B cell (primary cell): ENCODE measurements at places on chromosomes 6 and 20.

DNA sequence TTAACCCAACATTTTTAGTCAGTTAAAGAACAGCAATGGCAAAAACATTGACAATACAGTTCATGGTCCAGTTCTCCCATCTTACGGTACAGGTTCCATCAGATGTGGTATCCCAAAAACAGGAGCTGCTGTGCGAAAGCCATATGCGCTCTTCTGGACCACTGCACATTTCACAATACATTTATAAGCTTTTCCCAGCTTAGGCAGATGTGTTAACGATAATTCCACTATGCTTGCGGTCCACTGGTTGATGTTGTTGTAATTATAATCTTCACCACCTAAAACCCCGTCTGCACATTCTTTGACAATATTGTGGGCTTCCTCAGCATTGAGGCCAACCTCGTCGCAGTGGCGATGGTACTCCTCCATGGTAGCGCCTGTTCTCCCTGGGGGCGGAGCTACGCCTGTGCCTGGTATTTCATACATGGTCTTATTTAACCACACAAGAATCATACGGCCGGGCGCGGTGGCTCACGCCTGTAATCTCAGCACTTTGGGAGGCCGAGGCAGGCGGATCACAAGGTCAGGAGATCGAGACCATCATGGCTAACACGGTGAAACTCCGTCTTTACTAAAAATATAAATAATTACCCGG lies 52.0 kb downstream of the BFSP1 start:
- no peaks in the 10 kb centered on the region for H3K36me3 ChIP-seq
- no peak overlapping the region for H3K27ac ChIP-seq
- H3K4me3 ChIP-seq, result no peak overlapping the region
- no peak for DNase-seq
- H3K4me1 ChIP-seq, result no peaks in the 10 kb centered on the region

- H3K4me1 ChIP-seq, result peaks cover 7% of the 10 kb centered on the region
- no peaks in the 10 kb centered on the region for H3K27me3 ChIP-seq
- no peak overlapping the region for H3K4me3 ChIP-seq
- H3K27ac ChIP-seq, result peak overlapping the region; percentile 43
- peaks cover 44% of the 10 kb centered on the region for H3K36me3 ChIP-seq
Observed at GRCh38 chr6:111559188-111560097, 46.2 kb downstream of the TRAF3IP2 start.

- no peaks in the 10 kb centered on the region for H3K4me1 ChIP-seq
- peaks cover 22% of the 10 kb centered on the region for H3K36me3 ChIP-seq
- DNase-seq, result no peak
- no peak overlapping the region for H3K27ac ChIP-seq
- H3K27me3 ChIP-seq, result no peaks in the 10 kb centered on the region
- no peak overlapping the region for H3K4me3 ChIP-seq
Observed at GRCh38 chr6:88804701-88805100, 158.7 kb downstream of the RNGTT start.

GRCh38 chr20:2799688-2800520 lies 523 bp downstream of the CPXM1 start:
- peak overlapping the region; percentile 47 for H3K4me3 ChIP-seq
- H3K4me1 ChIP-seq, result peaks cover 22% of the 10 kb centered on the region
- no peaks in the 10 kb centered on the region for H3K36me3 ChIP-seq
- H3K27me3 ChIP-seq, result peaks cover 20% of the 10 kb centered on the region
- DNase-seq, result no peak

DNA sequence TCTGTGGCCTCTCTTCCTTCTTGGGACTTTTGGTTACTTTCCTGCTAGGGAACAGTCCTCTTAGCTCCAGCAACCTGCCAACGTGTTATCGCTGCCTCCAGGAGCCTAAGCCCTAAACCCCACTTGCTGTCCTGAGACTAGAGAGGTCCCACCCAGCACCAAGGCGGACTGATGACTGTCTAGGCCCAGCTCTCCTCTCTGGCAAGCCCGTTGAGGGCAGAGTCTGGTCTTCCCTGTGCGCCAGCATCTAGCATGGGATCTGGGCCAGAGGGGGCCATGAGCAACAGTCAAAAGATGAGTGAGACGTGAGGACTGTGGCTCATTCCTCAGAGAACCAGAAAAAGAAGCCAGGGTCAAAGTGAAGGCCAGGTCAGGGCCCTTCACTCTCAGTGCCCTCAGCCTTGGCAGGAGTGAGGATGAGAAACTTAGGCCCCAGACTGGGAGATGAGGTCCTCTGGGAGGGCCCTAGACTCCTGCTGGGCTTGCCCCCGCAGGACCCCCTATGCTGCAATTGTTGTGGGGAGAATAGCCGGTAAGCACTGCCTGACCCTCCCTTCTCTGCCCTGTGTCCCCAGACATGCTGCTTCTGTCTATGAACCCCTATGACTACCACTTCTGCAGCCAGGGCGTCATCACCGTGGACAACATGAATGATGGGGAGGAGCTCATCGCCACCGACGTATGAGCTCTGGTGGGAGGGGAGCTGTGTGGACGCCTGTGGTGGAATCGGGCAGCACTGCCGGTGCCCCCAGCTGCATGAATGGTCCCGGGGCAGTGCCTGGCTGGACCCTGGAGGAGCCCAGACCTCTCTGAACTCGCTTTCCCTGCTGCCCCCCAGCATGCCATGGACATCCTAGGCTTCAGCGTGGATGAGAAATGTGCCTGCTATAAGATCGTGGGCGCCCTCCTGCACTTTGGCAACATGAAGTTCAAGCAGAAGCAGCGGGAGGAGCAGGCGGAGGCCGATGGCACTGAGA lies 30.9 kb downstream of the MYH7B start:
- no peak overlapping the region for H3K27ac ChIP-seq
- DNase-seq, result no peak

GRCh38 chr6:2730353-2731107 lies 20.2 kb downstream of the MYLK4 start:
- peaks cover 16% of the 10 kb centered on the region for H3K4me1 ChIP-seq
- no peaks in the 10 kb centered on the region for H3K27me3 ChIP-seq
- DNase-seq, result no peak
- H3K27ac ChIP-seq, result no peak overlapping the region
- H3K4me3 ChIP-seq, result no peak overlapping the region

GRCh38 chr20:59159493-59160376 lies 3.9 kb upstream of the ZNF831 start:
- H3K27ac ChIP-seq, result no peak overlapping the region
- H3K4me3 ChIP-seq, result peak overlapping the region; percentile 19
- H3K4me1 ChIP-seq, result peaks cover 53% of the 10 kb centered on the region
- H3K27me3 ChIP-seq, result no peaks in the 10 kb centered on the region
- H3K36me3 ChIP-seq, result no peaks in the 10 kb centered on the region
- peak; percentile 57 for DNase-seq

- DNase-seq, result no peak
- no peaks in the 10 kb centered on the region for H3K27me3 ChIP-seq
- H3K36me3 ChIP-seq, result no peaks in the 10 kb centered on the region
- no peak overlapping the region for H3K4me3 ChIP-seq
- H3K4me1 ChIP-seq, result peaks cover 14% of the 10 kb centered on the region
Observed at GRCh38 chr20:45861221-45862075, 4.0 kb downstream of the ZSWIM3 start.

GRCh38 chr20:53611449-53611894 lies 17.8 kb upstream of the ZNF217 start:
- H3K36me3 ChIP-seq, result no peaks in the 10 kb centered on the region
- H3K4me1 ChIP-seq, result peaks cover 28% of the 10 kb centered on the region
- no peaks in the 10 kb centered on the region for H3K27me3 ChIP-seq
- no peak for DNase-seq

DNA sequence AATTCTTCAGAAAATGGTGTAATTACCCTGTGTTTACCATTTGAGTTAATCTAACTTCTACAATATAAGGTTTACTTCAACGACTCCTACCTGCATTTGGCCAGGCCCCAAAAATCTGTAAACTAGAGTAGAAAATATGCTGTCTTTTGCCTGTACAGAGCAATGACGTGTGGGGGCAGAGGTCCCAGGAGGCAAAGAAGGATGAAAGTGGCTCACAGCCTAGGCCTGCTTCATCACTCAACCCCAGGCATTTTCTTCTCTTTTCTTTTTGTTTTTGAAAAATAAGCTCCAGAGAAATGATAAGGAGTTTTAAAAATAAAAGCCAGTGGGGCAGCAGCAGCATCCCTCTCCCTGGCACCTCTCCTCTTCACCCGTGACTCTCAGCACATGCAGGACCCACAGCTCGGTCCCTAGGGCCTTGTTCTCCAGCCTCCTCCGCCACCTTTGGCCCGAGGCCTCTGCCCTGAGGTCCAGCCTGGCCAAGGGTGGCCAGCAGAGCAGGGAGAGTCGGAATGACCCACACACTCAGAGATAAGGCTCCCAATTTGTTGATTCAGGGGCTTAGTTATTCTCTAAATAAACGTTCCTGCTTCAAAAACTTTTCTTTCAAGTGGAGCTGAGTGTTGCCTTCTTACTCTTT lies 310.3 kb upstream of the RNF24 start:
- no peak overlapping the region for H3K4me3 ChIP-seq
- DNase-seq, result no peak
- H3K4me1 ChIP-seq, result peaks cover 7% of the 10 kb centered on the region
- no peaks in the 10 kb centered on the region for H3K27me3 ChIP-seq

DNA sequence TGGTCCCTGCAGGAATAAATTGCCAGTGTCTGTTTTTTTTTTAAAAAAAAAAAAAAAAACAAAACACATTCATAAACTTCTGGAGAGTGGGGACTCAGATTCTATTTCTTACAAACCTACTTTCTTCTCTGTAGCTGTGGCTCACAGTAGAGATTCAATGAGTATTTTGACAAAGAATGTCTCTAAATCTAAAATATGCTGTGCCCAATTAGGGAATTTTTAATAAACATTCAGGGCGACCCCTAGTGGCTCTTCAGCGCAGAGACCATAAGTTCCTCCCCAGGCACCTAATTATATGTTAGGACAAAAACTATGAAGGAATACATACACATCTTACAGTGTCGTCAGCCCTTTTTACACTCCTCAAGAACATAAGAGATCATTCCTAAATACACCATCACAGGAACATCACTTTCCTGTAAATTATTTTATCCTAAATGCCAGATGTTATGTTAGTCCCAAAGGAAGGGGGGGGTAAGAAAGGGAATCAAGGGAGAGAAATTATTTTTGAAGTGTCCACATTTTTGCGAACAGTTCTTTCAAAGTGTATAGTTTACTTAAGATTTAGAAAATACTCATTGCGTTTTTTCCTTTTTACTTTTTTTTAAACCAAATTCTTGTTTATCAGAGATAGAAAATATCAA lies 21.8 kb upstream of the NAA20 start:
- no peaks in the 10 kb centered on the region for H3K4me1 ChIP-seq
- H3K4me3 ChIP-seq, result no peak overlapping the region
- peak; percentile 74 for DNase-seq
- no peak overlapping the region for H3K27ac ChIP-seq
- no peaks in the 10 kb centered on the region for H3K36me3 ChIP-seq
- no peaks in the 10 kb centered on the region for H3K27me3 ChIP-seq

DNA sequence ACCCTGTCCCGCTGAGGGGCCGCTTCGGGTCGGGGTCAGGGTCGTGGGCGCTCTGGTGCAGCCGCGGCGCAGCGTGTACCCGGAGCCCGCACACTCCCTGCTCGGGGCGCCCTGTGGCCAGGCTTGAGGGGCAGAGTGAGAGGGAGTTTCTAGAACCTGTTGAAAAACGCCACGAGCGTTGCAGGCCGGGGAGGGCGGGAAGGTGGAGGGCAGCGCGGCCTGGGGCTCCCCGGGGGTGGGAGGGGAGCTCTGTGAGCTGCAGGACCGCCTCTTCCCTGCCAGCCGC lies 539 bp upstream of the BHLHE23 start:
- peaks cover 31% of the 10 kb centered on the region for H3K27me3 ChIP-seq
- no peak overlapping the region for H3K4me3 ChIP-seq
- peaks cover 52% of the 10 kb centered on the region for H3K4me1 ChIP-seq
- H3K27ac ChIP-seq, result no peak overlapping the region
- DNase-seq, result no peak

GRCh38 chr20:31833931-31834521 lies 11.4 kb downstream of the FOXS1 start:
- H3K4me1 ChIP-seq, result peaks cover 13% of the 10 kb centered on the region
- H3K27me3 ChIP-seq, result no peaks in the 10 kb centered on the region
- DNase-seq, result no peak
- H3K4me3 ChIP-seq, result no peak overlapping the region

GRCh38 chr6:43990275-43990626 lies 137.0 kb downstream of the MRPL14 start:
- H3K4me1 ChIP-seq, result peaks cover 3% of the 10 kb centered on the region
- no peak overlapping the region for H3K27ac ChIP-seq
- no peak for DNase-seq
- no peaks in the 10 kb centered on the region for H3K27me3 ChIP-seq
- no peaks in the 10 kb centered on the region for H3K36me3 ChIP-seq

DNA sequence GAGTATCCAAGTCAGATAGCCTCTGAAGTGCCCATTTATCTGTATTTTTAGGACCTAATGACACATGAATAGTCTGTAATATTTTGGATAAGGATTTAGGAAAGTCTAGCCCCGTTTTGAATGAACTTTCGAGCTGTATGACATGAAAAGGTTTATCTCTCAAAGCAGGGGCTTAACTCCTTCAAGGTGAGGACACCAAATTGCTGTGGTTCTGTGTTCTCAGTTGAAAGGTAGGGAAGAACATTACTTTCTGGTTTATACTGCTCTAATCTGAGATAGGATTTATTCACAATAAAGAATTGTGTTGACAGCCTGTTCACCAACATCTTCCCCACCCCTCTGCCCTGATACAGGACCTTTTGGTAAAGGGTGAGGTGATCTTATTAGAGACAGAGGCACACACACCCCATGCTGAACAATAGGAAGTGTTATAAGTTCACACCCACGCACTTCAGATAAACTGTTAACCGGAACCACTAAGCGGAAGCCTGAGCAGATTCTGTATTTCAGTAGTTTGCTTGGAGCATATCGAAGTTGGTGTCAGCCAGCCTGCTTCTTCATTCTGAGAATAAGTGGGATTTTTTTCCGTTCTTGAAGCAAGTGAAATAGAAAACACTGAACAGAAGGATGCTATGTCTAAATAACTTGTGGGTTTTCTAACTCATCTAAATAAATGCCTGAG lies 223.3 kb downstream of the TMEM242 start:
- H3K27ac ChIP-seq, result peak overlapping the region; percentile 40
- H3K4me3 ChIP-seq, result no peak overlapping the region
- peaks cover 6% of the 10 kb centered on the region for H3K36me3 ChIP-seq
- H3K4me1 ChIP-seq, result peaks cover 35% of the 10 kb centered on the region

DNA sequence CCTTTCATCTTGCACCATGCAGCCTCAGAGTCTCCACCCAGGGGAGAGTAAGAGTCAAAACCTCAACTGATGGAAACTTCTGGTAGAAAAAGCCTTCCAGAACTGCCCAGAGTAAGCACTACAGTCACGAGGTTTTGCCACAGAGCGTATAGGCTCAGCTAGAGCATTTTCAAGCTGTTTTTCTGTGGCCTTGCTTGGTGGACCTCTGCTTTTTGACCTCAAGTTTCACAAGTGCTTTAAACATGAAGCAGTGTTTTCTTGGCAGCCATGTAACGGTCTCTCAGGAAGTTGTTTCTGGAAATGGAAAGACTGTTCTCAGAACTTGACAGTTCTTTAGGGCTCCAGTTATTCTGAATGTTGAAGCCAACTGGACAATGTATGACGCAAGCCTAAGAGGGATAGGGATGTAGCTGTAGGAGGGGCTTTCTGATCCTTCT lies 146.5 kb downstream of the ZDHHC14 start:
- no peaks in the 10 kb centered on the region for H3K27me3 ChIP-seq
- no peaks in the 10 kb centered on the region for H3K36me3 ChIP-seq
- H3K4me1 ChIP-seq, result peaks cover 44% of the 10 kb centered on the region
- H3K4me3 ChIP-seq, result no peak overlapping the region

- H3K27me3 ChIP-seq, result no peaks in the 10 kb centered on the region
- no peak overlapping the region for H3K4me3 ChIP-seq
- DNase-seq, result no peak
- no peak overlapping the region for H3K27ac ChIP-seq
- H3K36me3 ChIP-seq, result peaks cover 1% of the 10 kb centered on the region
Observed at GRCh38 chr6:161162722-161163121, 111.1 kb downstream of the AGPAT4 start.

GRCh38 chr6:155174576-155175211 lies 89.1 kb upstream of the CLDN20 start:
- H3K4me1 ChIP-seq, result peaks cover 23% of the 10 kb centered on the region
- H3K27me3 ChIP-seq, result no peaks in the 10 kb centered on the region
- no peak overlapping the region for H3K4me3 ChIP-seq
- no peak overlapping the region for H3K27ac ChIP-seq
